ENCODE measurements at places on chromosomes 3 and 15.

DNA sequence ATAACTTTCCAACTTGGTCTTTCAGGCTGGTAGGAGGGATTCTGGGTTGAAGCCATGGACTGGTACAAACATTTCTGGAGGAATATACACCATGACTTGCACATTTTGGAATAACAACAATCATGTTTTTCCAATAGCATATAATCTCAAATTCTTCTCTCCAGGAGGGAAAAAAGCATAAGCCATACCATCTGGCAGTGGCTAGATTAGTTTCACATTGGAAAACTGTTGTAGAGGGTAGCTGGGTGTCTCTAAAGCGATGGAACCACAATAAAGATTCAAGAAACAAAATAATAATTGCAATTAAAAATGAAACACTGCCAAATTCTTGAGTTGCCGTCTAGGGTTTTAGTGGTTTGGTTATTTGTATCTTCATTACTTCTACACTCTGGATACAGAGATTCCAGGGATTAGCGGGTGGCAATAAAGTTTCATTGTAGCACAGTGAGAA, 278.5 kb upstream of the RASGRP1 start:
- no peak for DNase-seq

GRCh38 chr15:98281130-98281529, 320.6 kb downstream of the ARRDC4 start:
- no peak for DNase-seq

GRCh38 chr15:79053894-79054293, 36.7 kb downstream of the RASGRF1 start:
- DNase-seq, result no peak

DNA sequence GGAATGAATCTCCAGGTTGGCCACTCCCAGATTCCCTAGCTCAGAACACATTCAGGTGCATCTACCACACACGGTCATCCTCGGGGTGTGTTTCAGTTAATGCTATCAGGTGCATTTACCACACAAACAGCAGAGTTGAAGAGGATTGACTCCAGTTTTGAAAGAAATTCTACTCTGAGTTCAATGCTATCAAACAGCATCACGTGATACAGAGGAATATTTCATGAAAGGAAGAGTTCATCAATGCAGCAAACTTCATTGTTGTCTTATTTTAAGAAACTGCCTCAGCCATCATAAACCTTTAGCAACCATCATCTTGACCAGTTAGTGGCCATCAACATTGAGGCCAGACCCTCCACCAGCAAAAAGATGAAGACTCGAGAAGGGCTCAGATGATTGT, 22.6 kb upstream of the LRRN1 start:
- no peak for DNase-seq

GRCh38 chr3:31790193-31791089, 190.6 kb downstream of the OSBPL10 start:
- DNase-seq, result no peak

Data from left ventricle myocardium superior (tissue), 1 donor.